ENCODE measurements at places on chromosomes 4 and X.

DNA sequence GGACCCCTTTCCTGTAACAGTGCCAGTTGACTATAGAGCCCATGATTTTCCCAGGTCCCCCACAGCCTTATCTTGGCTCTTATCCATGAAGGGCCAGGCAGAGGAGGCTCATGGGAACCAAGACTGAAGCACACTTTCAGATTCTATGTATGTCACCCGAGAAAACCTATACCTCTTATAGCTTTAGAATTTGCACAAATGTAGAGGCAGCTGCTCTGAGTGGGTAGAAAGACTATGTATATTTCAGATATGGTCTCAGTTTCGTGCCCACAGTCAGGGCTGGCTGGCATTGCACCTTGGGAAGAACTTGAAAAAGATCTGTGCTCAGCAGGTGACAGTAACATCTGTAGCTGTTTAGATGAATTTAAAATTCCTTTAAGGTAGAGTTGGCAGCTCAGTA, 8.3 kb upstream of the LNX1 start:
- no peak for DNase-seq

GRCh38 chrX:71622576-71623450, 4.5 kb upstream of the CXCR3 start:
- DNase-seq, result peak; percentile 58

DNA sequence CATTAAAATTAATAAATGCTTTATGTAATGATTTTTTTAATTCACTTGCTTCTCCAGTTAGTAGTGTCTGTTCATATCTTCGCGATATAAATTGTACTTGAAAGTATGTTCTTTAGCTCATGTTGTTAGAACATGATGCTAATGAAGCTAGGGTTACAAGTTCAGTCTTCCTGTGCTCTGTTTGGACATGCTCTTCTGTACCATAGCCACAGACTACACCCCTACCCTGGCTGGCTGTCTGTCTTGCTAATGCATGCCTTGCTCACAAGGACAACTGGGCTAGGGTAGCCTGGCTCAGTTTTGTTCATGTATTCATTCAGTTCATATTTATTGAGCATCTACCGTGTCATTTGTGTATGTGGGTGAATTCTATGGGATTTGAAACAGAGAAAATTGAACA, 50.8 kb upstream of the MTMR1 start:
- no peak for DNase-seq

DNA sequence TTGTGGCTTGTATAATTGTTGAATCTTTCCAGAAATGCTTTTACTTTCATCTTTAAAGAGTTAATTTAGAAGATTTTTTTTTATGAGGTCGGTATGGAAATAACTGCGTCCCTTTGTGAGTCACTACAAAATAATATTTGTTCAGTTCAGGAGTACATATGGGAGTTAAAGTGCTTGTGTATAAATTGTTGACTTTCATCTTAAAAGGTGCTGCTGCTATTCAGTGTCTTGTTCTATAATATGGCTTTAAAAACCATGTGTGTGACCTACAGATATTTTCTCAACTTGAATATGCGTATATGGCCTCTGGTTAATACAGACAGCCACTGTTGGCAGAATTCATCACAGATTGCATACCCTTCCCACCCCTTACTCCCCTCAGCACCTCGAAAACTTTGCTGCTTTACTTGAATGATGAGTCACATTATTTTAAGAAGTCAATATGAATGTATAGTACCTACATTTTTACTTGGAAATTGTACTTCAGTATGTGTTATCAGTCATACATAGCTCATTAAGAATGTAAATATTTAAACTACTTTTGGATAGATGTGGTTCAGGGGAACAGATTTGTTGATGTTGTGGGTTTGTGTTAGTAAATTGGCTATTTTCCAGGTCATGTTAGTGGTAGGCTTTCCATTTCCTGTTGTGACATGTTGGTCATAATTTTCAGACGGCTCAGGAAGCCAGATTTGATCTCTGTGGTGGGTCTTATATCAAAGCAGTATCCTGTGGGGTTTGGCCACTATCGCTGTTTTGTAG, 1.5 kb downstream of the CLCN3 start:
- DNase-seq, result no peak

DNA sequence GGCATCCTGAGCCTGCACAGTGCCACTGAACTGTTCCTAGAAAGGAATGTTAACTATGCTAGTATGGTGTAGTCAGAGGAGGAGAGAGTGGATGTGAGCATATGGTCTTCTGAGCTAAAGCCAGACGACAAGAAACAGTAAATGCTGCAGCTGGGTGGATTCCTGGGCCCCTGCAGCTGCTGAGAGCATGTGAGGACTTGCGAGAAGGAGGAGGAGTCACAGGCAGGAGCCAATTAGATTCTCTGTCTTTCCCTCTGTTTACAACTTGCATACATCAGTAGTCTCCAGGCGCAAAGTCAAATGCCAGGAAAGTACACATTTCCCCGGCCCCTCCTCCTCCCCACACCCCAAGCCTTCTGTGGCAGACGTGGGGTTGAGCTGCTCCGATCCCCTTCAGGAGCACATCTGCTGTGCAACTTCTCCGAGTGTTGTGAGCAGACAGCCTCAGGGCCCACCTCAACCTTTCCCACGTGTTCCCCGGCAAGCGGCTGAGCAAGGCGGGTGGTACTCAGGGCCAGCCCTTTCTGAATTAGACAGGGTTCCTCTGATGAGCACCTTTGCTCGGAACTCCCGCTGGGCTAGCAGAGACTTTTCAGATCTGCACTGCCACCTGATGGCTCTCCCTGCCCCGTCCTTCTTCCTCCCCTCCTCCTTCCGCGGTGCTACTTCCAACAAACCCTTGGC, 108.7 kb upstream of the ATP6AP2 start:
- no peak for DNase-seq

DNA sequence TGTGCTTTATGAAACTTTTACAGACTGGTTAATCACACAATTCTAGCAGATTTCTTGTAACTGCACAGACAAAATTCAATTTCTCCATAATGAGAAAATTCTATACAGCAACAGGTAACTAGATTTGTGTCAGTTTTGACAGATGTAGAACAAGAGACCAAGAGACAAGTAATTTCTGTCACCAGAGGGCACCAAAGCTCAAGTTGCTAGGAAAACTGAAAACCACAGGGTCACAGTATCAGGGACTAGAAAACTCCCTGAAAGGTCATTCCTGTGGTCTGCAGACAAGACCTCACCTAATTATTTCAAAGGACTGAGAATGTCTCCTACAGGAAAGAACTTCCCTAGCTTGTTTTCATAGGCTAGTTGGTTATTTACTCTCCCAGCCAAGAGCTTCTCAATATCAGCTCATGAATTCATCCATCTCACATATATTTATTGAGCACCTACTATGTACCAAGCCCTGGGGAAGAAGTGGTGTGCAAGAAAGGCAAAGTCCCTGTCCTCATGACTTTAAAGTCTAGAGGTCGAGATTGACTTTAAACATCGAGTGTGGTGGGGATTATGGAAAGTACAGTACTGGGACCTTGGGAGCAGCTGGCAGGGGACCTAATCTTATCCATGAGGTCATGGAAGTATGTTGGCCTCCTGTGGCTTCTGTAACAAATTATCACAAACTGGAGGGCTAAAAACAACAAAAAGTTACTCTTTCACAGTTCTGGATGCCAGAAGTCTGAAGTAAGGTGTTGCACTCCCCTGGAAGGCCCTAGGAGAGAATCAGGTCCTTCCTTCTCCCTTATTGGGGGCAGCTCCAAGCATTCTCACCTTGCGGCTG, 47.8 kb upstream of the SETD7 start:
- no peak for DNase-seq

DNA sequence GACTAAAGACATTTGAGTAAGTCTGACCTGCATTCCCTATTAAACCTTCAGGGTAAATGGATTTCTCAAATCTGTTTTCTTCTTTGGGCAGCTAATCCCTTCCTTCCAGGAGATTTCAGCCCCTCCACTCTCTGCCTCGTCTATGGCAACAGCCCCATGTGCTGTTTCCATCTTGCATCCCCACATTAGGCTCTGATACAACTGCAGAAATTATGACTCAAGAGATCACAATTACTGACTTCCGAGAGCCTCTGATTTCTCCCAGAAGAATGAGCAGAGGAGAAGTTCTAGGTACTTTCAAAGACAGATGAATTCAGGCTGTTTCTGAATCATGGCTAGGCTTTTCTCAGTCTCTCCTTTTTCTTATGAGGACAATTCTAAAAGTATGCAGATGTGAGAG, 38.7 kb downstream of the RAI2 start:
- DNase-seq, result no peak

GRCh38 chrX:30957753-30958152, 68.7 kb upstream of the TAB3 start:
- DNase-seq, result no peak

DNA sequence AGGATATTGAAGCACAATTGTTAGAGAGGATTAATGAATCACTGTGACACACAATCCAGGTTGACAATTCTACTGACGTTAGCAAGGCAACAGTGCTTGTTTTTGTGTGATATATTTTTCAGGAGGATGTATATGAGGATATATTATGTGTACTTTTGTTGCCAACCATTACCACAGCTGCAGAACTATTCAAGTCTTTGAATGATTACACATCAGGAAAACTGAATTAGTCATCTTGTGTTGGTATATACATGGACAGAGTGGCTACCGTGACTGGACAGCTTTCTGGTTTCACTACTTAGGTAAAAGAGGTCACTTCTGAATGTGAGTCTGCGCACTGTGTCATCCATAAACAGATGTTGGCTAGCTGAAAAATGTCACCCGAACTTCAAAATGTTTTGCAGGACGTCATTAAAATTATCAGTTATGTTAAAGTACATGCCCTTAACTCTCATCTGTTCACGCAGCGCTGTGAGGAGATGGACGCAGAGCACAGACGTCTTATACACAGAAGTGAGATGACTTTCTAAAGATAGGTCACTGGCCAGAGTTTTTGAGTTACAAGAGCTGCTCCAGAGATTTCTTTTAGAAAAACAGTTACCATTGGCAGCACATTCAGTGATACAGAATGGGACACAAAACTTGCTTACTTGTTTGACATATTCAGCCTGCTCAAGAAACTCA, 69.0 kb downstream of the MRPL1 start:
- DNase-seq, result no peak

DNA sequence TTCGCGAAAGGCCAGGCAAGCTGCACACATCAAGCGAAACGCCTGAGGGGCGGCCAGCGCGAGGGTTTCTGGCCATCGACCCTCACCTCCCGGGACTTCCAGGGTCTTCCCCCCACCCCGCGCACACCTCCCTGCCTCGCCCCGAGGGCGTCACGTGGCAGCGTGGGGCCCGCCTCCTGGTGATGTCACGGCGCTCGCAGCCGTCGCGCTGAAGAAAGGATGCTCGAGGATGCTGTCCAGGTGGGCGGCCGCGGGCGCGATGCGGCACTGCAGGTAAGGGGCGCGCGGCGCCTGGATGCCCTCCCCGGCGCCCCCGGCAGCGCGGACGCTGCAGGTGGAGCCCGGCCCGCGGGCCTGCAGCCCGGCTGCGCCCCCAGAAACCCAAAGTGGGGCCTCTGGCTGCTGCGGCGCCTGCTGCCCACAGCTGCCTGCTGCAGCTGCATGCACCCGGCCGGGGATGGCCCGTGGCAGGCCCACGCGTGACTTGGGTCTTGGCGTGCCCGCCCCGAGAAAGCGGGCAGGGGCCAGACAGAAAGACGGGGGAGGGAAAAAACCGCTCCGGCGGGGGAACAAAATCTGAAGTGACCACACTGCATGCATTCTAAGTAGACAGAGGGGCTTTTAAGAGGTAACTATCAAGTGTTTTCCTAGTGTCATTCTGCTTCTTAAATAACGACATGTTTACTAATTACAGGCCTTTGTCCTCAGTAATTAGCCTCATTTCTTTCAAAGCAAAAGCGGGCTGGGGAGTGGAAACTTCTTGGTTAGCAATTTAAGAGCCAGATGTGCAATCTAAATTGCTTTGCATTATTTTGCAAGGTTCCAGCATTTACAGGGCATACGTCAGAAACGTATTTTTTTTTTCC, 1.7 kb downstream of the CLCN4 start:
- no peak for DNase-seq

- DNase-seq, result no peak
These were observed 49.3 kb downstream of the C4orf33 start for GRCh38 chr4:129145222-129145730.

- DNase-seq, result peak; percentile 10
These were observed 5.6 kb upstream of the CT45A1 start for GRCh38 chrX:135707880-135708279.

GRCh38 chrX:110409925-110410324, 51.3 kb downstream of the RTL9 start:
- DNase-seq, result no peak

GRCh38 chr4:80926891-80927290, 103.6 kb upstream of the BMP3 start:
- DNase-seq, result no peak

- no peak for DNase-seq
These were observed 84.4 kb upstream of the PHOX2B start for GRCh38 chr4:41832961-41833360.

GRCh38 chrX:22760513-22761057, 239.2 kb upstream of the DDX53 start:
- DNase-seq, result no peak

DNA sequence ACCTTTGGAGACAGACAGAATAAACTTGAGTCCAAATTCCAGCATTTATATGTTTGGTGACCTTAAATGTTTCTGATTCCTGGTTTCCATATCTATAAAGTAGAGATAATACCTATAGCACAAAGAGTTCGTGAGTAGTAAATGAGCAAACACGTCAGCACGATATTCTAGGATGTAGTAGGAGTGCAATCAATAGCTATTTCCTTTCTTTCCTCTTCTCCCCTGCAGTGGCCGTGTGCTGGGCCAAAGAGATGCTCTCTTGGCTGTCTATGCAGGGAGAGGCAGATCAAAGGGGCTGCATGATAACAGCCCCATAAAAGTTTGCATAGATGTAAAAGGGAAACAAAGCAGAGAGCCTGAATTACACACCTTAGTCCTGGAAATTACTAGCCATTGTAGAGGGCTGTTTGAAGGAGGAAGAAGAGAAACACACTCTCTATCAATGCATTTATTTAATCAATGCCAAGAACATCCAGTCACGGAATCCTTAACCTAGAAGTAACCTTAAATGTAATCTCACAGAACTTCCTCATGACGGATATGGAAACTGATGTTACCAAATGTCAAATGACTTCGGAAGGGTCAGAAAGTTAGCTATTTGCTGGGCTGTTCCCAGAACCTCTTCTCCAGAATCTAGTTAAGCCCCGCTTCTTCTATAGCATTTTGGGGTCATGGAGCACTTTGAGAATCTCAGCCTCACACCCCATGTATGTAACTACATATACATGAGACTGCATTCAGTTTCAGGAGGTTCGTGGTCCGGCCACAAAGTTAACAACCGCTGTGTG, 35.5 kb upstream of the PLAC8 start:
- no peak for DNase-seq

GRCh38 chr4:106595906-106596305, 227.3 kb upstream of the GIMD1 start:
- DNase-seq, result no peak

GRCh38 chr4:141771889-141772830, 135.8 kb downstream of the IL15 start:
- DNase-seq, result no peak
